ENCODE measurements at places on chromosomes 16 and 17.

DNA sequence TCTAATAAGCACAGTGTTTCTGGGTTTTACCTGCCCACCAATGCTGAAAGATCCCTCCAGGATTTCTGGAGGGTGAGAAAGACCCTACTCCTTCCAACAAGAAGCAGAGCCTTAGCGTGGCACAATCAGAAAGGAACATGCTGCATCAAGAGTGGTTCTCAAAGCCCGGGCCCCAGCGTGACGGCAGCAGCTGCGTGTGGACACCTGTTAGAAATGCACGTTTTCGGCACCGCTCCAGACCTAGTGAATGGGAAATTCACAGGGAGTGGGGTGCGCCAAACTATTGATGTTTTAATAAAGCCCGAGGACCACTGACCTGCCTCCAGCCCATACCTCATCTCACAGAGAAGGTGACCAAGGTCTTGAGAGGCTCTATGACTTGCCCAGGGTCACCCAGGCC, 55.8 kb downstream of the PECAM1 start:
- H3K36me3 ChIP-seq: peaks cover 12% of the 10 kb centered on the region
- no peak for DNase-seq
- no peaks in the 10 kb centered on the region for H3K4me1 ChIP-seq
- peak overlapping the region; percentile 13 for H3K27ac ChIP-seq

- H3K4me1 ChIP-seq: peaks cover 2% of the 10 kb centered on the region
- no peak overlapping the region for H3K27ac ChIP-seq
- no peaks in the 10 kb centered on the region for H3K36me3 ChIP-seq
These were observed 1.5 kb downstream of the CASKIN1 start for GRCh38 chr16:2194852-2195321.

DNA sequence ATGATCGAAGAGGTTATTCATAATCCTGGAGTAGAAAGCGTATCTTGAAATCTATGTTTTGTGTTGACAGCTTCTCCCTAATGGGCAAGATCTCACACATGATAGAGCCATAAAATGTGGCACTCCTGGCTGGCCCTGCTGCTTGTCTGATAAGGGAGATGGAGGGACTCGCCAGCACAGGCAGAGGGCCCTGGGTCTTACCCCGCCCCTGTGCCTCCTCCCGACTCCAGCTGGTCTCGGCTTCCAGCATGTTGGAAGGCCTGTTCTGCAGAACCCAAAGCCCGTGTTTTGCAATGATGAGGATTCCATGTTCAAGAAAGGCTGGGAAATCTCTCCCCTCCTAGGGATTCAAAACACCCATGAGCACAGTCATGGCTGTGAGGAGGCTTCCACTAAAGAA, 106.7 kb upstream of the SDK2 start:
- no peak overlapping the region for H3K27ac ChIP-seq
- no peaks in the 10 kb centered on the region for H3K36me3 ChIP-seq
- no peak for DNase-seq
- peaks cover 14% of the 10 kb centered on the region for H3K27me3 ChIP-seq
- no peaks in the 10 kb centered on the region for H3K4me1 ChIP-seq
- no peak overlapping the region for H3K4me3 ChIP-seq

DNA sequence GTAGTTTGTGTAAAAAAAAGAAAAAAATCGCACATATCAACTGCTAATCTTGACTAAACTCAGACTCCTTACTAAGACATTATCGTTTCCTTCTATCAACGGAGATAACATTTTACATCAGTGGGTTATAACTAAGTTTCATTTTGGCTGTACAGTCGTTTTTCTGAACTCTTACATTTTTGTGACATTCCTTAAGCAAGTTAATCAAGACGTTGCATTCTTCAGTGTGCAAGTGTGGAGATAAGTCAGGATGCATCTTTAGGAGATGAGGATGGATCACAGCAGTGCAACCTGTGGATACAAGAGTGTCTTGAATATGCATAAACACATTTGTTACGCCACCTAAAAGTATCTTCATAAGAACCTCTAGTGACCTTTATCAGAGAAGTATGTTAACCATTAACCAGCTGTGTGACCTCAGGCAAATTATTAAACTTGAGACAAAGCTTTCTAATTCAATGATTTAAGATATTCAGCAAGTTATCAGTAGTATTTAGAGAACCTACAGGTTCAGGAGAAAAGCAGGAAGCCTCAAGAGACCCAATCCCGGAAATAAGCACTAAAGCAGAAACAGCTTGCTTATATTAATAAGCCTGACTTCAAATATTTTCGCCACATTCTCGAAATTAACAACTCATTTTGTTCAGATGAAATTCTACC, 9.4 kb downstream of the CMC2 start:
- peak overlapping the region; percentile 97 for H3K27ac ChIP-seq
- no peaks in the 10 kb centered on the region for H3K27me3 ChIP-seq
- no peak for DNase-seq
- peaks cover 34% of the 10 kb centered on the region for H3K4me1 ChIP-seq

DNA sequence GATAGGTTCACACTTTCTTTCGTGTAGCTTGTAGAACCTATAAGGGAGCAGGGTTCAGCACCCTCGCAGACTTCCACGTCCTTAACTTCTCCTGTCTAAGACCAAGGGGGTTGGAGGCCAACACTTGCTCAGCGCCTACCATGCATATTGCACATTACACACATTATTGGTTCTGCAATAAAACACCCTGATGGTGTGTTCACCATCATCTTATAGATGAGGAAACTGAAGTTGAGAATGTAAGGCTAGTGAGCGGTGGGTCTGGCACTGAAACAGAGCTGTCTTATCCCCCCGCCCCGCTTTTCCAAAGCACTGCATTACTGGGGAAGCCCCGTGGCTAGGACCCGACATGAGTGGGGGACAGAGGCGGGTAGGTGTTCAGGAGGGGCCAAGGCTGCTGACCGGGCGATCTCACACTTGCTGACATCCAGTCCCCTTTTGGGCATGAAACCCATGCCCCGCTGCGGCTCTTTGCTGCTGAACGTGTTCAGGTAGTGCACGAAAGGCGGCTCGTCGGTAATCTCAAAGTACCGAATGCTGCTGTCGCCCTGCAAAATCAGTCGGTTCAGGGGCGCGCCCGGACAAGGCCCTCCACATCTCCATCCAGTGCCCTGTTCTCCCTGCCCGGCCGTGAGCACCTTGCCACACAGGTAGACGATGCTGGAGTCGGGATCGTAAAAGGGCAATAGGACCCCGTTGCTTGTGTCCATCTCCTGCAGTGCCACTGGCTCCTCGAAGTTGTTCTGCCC, 6.2 kb downstream of the CORO6 start:
- peak overlapping the region; percentile 88 for H3K27ac ChIP-seq
- H3K27me3 ChIP-seq: no peaks in the 10 kb centered on the region
- peaks cover 2% of the 10 kb centered on the region for H3K36me3 ChIP-seq
- DNase-seq: no peak

DNA sequence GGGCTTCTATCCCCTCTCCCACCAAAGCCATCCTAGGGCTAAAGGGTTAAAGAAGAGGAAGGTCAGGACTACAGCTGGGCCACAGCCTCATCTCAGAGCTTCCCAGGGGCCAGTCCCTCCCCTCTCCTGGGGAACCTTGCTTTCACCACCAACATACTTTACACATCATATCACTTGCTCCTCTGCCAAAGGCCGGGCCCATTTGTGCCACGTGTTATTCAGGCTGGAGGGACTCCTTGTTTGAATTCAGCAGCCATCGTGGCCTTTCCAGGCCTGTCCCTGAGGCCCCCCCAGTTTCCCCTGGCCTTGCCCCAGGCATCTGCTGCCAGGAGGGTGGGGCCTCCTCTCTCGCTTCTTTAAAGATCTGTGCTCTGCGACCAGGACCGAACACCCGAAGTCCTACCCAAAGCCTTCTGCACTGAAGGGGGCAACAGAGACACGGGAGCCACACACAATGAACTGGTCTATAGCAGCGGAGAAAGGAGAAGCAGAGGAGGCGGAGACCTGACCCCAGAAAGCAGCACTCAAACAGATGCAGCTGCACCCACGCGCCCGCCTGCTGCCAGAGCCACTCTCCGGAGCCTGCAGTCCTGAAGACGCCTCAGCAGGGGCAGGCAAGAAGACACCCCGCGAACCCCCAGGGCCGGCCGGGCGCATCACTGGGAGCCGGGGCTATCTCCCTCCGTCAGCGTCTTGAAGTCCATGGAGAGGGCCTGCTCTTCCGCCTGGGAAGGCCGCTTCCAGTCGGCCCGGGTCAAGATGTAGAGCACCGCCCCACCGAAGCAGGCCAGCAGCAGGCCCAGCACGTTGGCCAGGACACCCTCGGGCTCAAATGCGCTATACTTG, 12.1 kb downstream of the CYB561 start:
- DNase-seq: no peak
- H3K4me3 ChIP-seq: no peak overlapping the region
- peaks cover 9% of the 10 kb centered on the region for H3K4me1 ChIP-seq
- H3K36me3 ChIP-seq: peaks cover 33% of the 10 kb centered on the region

DNA sequence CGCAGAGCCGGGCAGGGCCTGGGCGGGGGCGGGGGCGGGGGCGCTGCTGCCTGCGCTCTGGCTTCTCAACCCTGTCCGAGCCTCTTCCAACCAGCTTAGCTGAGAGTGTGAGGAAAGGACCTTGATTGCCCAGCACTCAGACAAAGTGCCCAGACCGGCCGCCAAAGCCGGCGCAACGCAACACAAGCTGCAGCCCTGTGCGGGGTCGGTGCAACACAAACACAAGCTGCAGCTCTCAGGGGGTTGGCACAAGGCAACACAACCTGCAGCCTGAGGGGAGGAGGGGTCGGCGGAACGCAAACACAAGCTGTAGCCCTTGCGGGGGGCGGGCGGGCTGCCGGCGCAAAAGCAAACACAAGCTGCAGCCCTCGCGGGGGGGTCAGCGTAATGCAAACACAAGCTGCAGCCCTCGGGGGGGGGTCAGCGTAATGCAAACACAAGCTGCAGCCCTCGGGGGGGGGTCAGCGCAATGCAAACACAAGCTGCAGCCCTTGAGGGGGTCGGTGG, 60.0 kb downstream of the KLHDC4 start:
- H3K4me3 ChIP-seq: no peak overlapping the region
- no peak overlapping the region for H3K27ac ChIP-seq
- no peaks in the 10 kb centered on the region for H3K27me3 ChIP-seq
- peaks cover 37% of the 10 kb centered on the region for H3K36me3 ChIP-seq

GRCh38 chr17:77579131-77579530, 379.4 kb upstream of the TNRC6C start:
- no peaks in the 10 kb centered on the region for H3K4me1 ChIP-seq
- H3K27me3 ChIP-seq: peaks cover 15% of the 10 kb centered on the region
- no peak overlapping the region for H3K27ac ChIP-seq
- H3K4me3 ChIP-seq: no peak overlapping the region
- no peaks in the 10 kb centered on the region for H3K36me3 ChIP-seq

DNA sequence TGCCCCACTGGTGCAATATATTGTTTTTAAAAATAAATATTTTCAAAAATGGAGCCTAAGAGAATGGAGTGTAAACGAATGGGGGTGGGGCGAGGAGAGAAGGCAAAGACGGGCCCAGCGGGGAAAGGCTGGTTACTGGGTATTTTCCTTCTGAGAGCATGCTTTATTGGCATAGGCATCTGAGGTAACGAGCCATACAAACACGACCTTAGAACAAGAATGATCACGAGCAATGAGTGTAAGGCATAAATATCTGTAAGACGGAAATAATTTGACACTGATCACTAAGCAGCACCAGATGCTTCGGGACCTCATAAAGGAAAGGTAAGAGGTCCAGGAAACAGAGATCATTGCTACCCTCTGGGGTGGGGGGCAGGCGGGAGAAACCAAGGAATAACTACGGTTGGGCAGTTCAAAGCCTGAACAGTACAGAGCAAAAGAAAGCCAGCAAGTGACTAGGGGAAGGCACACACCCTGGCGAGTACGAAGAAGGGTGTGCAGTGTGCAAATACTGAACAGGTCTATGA, 959 bp downstream of the SSH2 start:
- peaks cover 5% of the 10 kb centered on the region for H3K36me3 ChIP-seq
- no peak for DNase-seq
- H3K27me3 ChIP-seq: no peaks in the 10 kb centered on the region

DNA sequence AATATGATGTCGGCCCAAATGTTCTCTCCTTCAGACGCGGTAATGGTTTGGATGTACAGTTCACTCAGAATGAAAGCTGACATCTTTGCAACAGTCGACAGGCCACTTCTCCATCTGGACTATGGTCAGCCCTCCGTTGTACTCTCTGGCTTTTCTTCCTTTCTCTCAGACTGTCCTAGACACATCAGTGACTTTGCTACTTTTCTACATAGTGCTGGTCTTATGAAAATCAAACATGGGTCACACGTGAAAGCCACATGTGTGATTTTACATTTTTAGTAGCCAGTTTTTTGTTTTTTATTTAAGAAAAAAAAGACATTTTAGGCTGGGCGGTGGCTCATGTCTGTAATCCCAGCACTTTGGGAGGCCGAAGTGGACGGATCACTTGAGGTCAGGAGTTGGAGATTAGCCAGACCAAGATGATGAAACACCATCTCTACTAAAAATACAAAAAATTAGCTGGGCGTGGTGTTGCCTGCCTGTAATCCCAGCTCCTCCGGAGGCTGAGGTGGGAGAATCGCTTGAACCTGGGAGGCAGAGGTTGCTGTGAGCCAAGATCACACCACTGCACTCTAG, 644.1 kb downstream of the KCNJ2 start:
- H3K27ac ChIP-seq: no peak overlapping the region
- no peak overlapping the region for H3K4me3 ChIP-seq
- no peak for DNase-seq
- no peaks in the 10 kb centered on the region for H3K36me3 ChIP-seq
- no peaks in the 10 kb centered on the region for H3K27me3 ChIP-seq

GRCh38 chr16:67847064-67847861, at the start of gene CENPT:
Gene CENPT (minus strand): TSS chr16:67847693. CDS start chr16:67833859, 13,834 bp downstream.
- no peak for DNase-seq
- H3K36me3 ChIP-seq: peaks cover 27% of the 10 kb centered on the region
- H3K4me1 ChIP-seq: peaks cover 38% of the 10 kb centered on the region

GRCh38 chr16:55154262-55154661, 169.7 kb upstream of the IRX6 start:
- H3K36me3 ChIP-seq: no peaks in the 10 kb centered on the region
- no peak for DNase-seq
- H3K27ac ChIP-seq: no peak overlapping the region
- H3K4me3 ChIP-seq: no peak overlapping the region
- H3K27me3 ChIP-seq: peaks cover 6% of the 10 kb centered on the region

GRCh38 chr16:59459806-59460205, 725.7 kb upstream of the GOT2 start:
- no peaks in the 10 kb centered on the region for H3K36me3 ChIP-seq
- no peak overlapping the region for H3K27ac ChIP-seq
- no peaks in the 10 kb centered on the region for H3K4me1 ChIP-seq
- H3K27me3 ChIP-seq: no peaks in the 10 kb centered on the region

GRCh38 chr17:81090361-81091136, 55.6 kb downstream of the BAIAP2 start:
- H3K27ac ChIP-seq: no peak overlapping the region
- no peak overlapping the region for H3K4me3 ChIP-seq
- no peak for DNase-seq
- peaks cover 34% of the 10 kb centered on the region for H3K4me1 ChIP-seq
- peaks cover 12% of the 10 kb centered on the region for H3K36me3 ChIP-seq
- H3K27me3 ChIP-seq: no peaks in the 10 kb centered on the region

DNA sequence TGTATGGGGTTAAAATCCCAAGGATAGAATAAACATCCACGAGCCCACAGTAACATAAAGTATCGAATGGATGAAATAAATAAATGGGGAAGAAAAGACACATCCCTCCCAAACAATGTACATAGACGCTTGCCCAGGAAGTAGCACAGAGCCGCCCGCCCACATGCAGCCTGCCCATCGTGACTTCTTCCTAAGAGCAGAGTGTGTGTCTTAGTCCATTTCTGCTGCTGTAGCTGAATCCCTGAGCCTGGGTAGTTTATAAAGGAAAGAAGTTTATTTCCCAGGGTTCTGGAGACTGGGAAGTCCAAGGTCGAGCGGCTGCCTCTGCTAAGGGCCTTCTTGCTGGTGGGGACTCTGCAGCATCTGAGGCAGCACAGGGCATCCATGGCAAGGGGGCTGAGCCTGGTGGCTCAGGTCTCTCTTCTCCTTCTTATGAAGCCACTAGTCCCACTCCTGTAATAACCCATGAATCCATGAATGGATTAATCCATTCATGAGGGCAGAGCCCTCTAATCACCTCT, 39.4 kb upstream of the ZNF469 start:
- peaks cover 2% of the 10 kb centered on the region for H3K36me3 ChIP-seq
- DNase-seq: no peak
- H3K4me3 ChIP-seq: no peak overlapping the region

Data from effector memory CD8-positive, alpha-beta T cell (primary cell).